ENCODE measurements at places on chromosomes 7 and 10.

DNA sequence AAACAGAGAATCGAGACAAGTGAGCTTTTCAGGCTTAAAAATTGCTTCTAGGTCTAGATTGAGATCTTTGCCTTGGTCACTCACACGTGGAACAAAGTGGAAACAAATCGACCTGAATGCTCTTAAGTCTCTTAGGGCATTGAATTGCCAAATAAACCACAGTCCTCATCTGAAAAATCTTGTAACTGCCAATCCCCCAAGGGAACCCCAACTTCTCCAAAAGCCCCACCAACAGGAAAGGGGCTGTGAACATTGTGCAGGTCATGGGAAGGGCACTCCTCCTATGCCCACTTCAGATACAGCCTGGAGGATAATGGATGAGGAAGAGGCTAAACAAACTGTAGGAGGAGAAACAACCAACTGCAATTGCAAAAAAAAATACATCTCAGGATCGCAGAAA, 91.3 kb downstream of the DGKI start:
- no peak for DNase-seq

GRCh38 chr7:138713191-138713590, 12.0 kb upstream of the SVOPL start:
- no peak for DNase-seq

GRCh38 chr10:95454356-95454755, 106.8 kb downstream of the SORBS1 start:
- no peak for DNase-seq

GRCh38 chr7:96481796-96482195, 159.9 kb upstream of the SLC25A13 start:
- DNase-seq: no peak

DNA sequence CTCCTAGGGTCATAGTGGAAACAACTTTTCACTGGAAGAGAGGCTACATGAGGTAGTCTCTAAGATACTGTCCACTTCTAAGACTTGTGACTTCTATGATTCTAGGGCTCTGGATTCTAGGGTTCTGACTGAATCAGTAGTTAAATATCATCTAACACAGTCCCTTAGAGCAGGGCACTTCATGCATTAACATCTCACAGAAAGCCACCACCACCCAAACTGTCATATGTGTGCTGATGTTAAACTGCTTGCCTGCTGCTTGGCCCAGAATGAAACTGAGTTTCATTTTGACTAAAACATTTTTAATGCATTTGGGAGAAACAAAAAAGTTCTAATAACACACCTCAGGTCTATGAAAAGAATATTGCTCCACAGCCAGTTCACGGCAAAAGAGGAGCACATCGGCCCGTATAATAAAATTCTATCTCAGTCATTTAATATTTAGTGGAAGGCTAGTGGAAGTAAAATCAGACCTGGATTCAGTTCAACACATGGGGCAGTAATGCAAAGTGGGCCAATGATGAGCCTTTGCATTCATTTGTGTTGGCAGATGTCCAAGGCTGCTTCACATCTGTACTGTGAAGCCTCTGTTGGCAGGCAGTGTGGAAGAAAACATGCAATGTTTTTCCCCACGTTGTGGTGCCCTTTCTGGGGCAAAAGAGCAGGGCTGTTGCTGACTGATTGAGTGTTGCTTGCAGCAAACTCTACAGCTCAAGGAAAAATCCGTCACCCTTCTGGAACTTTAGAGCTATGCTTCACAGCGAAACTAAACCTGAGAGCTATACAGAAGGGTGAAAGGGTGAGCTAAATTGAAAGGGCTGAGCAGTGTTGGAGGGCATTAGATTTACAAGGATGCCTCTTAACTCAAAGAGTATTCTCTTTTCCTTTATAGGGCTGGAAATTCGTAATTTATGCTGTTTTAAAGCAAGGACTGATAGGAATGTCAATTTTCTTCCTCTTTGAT, 33.5 kb upstream of the AUTS2 start:
- no peak for DNase-seq

DNA sequence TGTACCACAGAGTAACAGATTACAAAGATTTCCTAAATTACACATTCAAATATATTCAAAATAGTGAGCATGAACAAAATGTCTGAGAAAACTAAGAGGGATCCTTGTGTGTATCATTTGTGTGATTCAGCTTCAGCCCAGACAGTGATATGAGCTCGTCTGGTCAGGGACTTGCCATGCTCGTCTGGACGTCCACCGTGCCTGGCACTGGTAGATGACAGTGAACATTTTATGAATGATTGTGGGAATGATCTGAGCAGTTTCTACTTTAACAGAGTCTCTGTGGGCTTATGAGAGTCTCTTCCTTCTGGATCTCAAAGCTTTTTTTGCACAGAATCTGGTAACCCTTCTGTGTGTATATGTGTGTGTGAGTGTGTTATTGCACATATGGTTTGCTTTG, 34.2 kb upstream of the ANKRD2 start:
- DNase-seq: no peak

DNA sequence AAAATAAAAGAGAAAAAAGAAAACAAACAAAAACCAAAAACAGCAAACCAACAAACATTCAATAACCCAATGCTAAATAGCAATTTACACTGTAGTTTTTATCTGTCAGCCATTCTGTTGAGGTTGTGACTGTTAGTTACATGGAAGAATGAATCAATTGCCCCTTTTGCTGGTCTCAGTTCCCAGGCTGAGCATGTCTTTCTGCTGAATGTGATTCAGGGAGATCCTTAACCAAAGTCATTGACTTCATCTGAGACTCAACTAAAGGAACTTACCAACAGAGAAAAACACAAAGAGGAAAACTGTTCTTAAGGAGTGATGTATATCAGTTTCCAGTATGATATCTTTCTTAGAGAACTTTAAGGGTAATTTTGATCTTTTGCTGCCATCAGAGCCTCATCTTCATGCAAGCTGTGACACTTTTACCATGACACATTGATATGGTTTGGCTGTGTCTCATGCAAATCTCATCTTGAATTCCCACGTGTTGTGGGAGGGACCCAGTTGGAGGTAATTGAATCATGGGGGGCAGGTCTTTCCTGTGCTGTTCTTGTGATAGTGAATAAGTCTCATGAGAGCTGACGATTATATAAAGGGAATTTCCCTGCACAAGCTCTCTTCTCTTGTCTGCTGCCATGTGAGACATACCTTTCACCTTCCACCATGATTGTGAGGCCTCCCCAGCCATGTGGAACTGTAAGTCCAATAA, 469.8 kb downstream of the KIF20B start:
- DNase-seq: no peak

GRCh38 chr10:9510626-9511025, 1456.1 kb downstream of the GATA3 start:
- no peak for DNase-seq

DNA sequence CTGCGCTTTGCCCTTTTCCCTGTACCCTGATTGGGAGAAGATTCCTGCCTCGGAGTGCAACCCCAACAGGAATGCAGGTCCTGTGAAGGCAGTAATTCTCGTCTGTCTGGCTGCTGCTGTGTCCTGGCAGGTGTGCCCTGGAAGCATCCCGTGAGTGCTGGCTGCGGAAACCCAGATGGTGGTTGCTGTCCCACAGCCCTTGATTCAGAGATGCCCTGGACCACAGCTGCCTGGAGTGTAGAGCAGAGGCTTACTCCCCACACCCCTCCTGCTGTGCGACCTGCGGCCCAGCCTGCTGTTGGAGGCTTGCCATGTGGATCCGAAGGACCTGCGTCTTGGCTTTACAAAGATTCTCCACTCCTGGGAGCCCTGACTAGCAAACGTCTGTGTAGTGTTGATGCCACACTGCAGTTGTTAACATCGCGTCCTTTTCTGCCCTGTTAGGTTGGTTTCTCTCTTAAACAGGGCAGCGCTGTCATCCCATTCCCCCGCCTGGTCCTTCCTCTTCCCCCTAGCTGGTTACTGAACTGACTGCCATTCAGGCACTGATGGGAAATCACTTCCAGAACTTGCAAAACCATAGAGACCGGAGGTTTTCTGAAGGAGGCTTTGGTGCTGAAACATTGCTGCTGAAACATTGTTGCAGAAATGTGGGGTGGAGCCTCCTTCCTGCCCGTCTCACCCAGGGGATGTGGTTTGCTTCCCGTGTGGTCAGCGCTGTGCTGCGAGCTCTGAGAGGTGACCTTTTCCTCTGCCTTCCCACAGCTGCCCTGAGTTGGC, 53.3 kb downstream of the DNAJB6 start:
- no peak for DNase-seq

- DNase-seq: peak; percentile 51
These were observed 497 bp downstream of the PPP2R2D start for GRCh38 chr10:131901181-131901829.

DNA sequence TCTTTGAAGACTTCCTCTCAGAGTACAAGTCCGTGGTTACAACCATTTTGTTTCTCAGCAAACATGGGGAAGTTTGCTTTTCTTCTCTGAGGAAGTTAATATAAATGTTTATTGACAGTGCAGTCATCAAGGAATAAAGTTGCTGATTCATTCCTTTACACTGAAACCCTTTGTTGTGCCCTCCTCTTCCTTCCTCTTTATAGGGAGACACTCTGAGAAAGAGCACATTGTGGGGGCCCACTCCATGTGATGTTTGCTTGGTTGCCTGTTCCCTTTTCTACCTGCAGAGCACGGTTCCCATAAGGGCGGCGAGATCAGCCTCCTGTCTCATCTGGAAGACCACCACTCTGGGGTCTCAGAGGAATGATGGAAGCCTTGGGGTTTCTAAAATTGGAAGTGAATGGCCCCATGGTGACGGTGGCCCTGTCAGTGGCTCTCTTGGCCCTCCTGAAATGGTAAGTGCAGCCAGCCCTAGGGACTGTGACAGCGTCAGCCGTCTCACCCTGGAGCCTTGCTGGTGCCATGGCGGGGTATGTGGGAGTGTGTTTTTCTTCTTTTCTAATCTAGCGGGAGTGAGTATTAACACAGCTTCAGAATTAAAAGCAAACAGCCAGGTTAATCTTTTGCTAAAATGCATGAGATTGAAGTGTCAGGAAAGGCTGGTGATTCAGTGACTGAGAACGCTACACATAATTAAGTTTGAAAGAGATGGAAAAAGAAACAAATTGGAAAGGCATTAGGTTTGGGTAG, at the start of gene TBXAS1:
TBXAS1 (plus strand) TSS at position 240 of the 750 bp plus-strand sequence; CDS start at position 367, 127 bp downstream.
- DNase-seq: no peak

GRCh38 chr7:113799896-113800295, 118.9 kb downstream of the PPP1R3A start:
- no peak for DNase-seq

- DNase-seq: no peak
These were observed 57.9 kb upstream of the ITGB1 start for GRCh38 chr10:33015761-33016547.

DNA sequence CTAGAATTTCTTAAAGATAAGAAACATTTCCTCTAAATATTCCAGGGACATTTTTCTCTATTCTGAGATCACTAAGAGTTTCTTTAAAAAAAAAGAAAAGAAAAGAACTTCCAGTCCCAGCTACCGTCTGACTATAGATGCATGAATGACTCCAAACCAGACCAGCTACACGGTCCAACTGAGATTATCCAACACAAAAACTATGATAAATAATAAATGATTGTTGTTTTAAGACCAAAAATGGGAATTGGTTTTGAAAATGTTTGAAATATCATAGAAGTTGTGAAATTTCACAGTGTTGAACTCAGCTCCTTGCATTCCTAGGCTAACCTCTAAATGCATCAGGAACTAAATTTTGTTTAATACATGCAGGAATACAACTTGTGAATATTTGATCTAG, 1619.6 kb upstream of the LRRTM3 start:
- DNase-seq: no peak

DNA sequence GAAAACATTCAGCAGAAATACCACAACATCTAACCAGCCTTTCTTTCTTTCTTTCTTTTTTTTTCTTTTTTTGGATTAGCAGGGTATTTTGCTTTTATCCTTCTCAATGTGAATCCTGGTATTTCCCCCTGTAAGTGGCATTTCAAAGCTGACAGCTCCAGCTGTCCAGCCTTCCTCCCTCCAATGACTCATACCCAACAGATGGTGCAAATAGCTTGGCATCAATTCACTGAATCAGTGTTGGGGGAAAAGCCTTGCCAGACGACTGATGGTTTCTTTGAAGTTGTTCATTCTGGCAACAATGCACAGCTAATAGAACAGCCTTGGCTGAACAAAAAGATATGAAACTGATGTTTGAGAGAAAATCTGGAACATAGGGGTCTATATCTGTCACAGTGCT, 316.8 kb upstream of the STEAP1 start:
- no peak for DNase-seq

DNA sequence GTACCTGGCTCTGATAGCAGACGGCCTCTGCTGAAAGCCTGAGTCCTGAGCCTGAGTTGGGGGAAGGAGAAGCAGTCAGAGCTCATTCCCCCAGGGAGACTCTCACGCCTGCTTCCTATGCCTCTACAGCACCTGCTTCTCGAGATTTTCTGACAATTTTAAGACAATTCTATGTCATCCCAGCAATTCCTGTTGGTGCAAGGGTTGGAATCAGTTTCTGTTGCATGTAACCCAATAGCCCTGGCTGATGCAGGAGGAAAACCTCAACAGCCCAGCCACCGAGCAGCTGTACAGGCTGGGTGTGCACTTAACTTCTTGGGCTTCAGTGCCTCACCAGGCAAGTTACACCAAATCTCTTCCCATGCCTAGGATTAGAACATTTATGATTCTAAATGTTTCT, 134.7 kb downstream of the GLI3 start:
- DNase-seq: no peak

DNA sequence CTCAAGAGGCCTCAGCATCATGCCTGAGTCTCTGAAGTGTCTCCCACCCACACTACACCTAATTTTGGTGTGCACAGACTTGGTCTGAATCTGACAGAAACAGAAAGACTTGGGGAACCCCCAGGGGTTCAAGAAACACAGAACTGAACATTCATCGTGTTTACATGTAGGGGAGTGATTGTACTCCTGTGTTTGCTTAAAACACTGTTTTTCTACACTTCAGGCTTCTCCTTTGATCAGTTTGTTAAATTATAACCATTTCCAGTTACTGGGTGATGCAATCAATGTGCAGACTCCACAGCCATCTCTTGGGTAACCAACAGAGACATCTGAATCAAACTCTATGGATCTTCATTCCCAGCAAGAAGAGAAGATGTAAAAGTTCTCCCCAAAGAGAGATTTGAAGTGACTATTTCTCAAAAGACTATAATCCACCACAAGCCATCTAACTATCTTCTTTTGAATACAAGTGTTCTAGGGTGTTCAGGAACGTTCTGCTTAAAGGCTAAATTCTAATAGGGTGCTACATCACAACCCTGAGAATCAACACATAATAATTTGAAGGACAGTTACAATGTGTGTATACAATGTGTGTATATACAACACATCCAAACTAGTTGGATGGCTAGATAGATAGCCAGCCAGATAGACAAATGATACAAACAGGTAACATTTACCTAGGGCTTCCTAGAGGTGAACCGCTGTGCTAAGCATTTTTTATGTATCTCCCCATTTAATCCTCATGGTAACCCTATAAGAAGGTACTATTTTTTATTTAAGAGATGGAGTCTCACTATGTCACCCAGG, 34.2 kb downstream of the DNAJC12 start:
- no peak for DNase-seq

Measured in hematopoietic multipotent progenitor cell treated with erythropoietin and hydrocortisone succinate and interleukin-3 and kit ligand, for 15 days (in vitro differentiated cells).